Posterior vena cava (tissue), 2 donors: ENCODE measurements at places on chromosomes 16 and 17. TPM values are rescaled to one million over a fixed set of nuclear protein-coding genes. Genes with fewer than 3 reads are reported as not detected.

- no peak for DNase-seq
These were observed 21.5 kb upstream of the MYH13 start for GRCh38 chr17:10394201-10394887.

- DNase-seq = no peak
These were observed 516 bp downstream of the CPNE2 start for GRCh38 chr16:57092786-57093411.

- no peak for DNase-seq
These were observed 199.9 kb downstream of the ZFHX3 start for GRCh38 chr16:72848028-72848400.

GRCh38 chr17:41865596-41865893 is 322 bp upstream of the KLHL11 start:
- DNase-seq = no peak

DNA sequence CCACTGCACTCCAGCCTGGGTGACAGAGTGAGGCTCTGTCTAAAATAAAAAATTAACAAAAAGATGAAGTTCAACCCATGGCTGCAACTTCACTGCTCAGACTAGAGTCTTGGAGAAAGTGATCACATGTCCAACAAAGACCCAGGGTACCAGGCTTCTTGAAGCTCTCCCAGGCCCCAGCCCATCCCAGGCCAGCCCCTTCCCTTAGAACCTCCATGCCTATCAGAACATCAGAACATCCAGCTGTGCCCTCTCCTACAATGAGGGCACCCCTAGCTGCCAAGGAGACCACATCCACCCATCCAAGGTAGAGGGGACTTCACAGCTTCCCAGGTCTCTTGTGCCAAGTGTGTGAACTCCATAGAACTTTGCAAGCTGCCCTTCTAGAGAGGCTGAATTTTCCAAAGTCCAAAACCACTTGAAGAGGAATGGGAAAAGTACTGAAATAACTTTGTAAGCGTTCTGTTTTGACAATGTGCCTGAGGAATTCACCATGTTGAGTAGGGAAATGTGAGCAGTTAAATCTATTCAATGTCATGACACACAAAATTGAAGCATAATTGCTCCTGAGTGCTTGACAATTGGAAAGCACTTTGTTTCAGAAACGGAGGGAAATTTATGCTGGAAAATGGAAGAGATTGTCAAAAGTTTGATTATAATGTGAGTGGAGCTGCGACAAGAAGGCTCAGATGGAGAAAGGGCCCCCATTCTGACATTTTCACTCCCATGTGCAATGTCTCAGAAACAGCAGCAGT is 230.4 kb downstream of the ZNF423 start:
- no peak for DNase-seq

GRCh38 chr16:77234611-77235010 is 35.4 kb downstream of the SYCE1L start:
- DNase-seq = no peak

DNA sequence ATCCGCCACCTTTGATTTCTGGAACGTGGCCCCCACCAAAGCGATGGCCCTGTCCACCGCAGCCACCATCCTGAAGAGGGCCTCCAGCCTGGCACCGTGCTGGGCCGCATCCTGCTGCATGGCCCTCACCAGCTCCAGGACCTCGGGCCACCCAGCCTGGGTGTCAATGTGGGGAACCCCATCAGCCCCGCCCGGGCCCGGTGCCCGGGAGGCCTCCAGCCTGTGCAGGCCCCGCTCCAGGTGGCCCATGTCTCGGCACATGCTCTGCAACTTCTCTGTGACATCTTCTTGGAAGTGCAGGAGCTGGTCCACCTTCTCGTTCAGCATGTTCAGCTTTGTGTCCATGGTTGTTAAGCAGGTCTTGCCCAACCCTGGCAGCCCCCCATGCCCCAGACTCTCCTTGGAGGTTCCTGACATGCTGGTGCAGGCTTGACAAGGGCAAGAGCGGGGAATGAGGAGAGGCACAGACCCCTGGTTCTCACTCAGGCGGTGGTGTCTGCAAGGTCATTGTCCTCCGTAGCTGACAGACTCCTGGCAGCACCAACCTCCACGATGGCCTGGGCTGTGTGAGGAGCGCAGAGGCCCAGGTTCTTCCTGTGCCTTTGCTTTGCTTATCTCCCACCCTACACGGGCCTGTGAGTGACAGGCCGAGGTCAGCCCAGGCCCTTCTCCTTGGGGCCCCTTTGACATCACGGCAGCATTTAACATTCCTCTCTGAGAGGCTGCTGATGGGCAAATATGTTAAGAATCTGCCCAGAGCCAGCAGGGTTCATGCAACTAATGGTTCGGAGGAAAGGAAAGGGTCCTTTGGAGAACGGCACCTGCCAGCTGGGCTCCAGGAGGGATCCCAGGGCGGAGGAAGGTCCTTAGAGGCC is at the start of gene MYLK3:
MYLK3 (minus strand) TSS at position 568 of the 875 bp plus-strand sequence; CDS start at position 417, 151 bp downstream.
- DNase-seq = peak; percentile 62

GRCh38 chr17:44267165-44267455 is 825 bp downstream of the SLC4A1 start:
- no peak for DNase-seq

GRCh38 chr16:287298-287811 is 4.4 kb downstream of the PDIA2 start:
- DNase-seq = no peak

NGFR gene
- 69.9 TPM for total RNA-seq

GRCh38 chr16:66054095-66054494 is 312.4 kb upstream of the CDH5 start:
- DNase-seq = no peak

PIMREG gene
- 0.56 TPM for total RNA-seq

DNA sequence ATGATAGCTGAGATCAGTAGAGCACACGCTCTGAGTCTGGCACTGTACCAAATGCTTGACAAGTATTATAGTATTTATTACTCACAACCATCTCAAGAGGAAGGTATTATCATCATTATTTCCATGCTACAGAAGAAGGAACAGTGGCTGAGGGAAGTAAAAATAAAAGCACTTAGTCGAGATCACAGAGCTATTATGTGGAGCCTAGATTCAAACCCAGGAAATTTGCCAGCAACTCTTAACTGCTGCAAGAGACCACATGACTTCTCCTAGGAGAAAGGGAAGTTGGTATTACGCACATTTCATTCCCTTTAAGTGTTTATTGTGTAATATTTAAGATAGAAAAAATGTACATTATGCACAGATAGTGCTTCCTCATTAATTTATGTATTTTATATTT is 1.0 kb upstream of the RHOT1 start:
- DNase-seq = no peak

DNA sequence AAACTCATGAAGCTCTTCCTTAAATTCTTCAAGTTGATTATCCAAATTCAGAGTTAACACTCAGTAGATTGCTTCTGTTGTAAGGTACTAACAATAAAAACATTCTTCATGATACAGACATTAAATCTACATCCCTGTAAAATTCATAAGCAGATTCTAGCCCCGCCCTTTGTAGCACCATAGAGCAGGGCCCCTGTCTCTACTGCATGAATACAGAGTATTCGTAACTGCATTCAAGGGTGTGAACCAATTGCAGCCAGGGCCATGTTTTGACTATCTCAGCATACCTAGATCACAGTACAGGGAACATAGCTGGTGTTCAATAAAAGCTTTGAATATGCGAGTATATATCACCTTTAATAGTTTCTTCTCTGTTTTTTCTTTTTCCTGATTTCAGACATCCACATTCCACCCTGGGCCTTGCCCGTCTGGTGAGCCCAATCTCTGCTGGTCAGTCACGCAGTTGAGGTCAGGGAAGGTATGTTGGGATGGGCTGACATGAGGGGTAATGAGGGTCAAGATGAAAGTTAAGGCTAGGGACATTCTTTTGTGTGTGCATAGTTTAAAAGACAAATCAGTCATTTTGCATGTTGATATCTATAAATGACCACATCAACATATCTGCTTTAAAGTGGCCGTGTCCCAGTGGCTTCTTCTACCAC is 33.0 kb downstream of the KCNJ16 start:
- no peak for DNase-seq

- DNase-seq = no peak
These were observed 1.6 kb downstream of the AHSP start for GRCh38 chr16:31529108-31529936.

- DNase-seq = peak; percentile 28
These were observed 3.1 kb downstream of the CTRB2 start for GRCh38 chr16:75203667-75204409.

DNA sequence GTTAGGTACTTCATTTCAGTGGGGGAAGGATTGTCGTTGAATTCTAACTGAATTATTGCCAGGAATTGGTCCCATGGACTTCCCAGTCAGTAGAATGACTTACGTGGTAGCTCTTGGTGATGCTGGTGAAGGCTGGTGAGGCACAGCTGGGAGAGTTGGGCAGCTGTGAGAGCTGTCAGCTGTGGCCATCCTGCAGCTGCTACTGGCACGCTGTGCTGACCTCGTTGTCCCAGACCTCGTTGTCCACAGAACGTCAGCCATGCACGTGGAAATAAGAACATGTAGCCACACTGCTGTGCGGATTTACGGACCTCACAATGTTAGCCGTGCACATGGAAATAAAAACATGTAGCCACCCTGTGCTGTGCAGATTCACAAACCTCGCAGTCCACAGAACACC is 102.3 kb downstream of the NPIPB11 start:
- no peak for DNase-seq
